ENCODE measurements at places on chromosomes 12 and 14.

DNA sequence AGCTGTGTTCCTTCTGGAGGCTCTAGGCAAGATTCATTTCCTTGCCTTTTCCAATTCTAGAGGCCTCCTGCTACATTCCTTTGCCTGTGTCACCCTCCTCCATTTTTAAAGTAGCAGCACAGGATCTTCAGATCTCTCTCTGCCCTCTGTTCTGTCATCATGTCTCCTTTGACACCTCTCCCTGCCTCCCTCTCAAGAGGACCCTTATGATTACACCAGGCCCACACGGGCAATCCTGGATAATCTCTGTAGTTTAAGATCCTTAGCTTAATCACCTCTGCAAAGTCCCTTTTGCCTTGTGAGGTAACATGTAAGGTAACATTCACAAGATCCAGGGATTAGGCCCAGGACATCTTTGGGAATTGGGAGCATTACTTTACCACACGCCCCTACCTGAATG is 155.2 kb downstream of the SYNE2 start:
- peak; percentile 79 for DNase-seq

DNA sequence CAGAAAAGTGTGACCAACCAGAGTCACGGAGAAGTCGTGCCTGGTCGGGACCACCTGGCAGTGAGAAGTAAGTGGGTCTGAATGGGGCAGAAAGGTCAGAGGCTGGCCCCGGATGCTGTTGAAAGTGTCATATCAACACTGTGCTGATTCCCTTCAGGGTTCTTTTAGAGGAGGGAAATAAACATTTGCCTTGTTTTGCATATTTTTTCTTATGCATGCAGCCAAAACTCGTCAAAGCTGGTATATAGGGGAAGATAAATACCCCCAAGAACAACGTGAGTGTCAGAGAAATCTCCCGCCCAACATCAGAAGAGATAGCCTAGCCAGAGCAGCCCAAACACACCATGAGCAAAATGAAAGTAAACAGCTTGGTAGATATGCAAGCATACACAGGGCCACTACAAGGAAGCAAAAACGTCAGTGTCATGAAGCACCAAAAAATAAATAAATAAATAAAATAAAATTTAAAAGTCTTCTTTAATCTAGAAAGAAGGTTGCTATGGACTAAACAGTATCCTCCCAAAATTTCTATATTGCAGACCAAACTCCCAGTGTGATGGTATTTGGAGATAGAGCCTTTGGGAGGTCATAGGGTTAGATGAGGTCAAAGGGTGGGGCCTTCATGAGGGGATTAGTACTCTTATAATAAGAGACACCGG is 22.1 kb downstream of the EIF5 start:
- DNase-seq = no peak

DNA sequence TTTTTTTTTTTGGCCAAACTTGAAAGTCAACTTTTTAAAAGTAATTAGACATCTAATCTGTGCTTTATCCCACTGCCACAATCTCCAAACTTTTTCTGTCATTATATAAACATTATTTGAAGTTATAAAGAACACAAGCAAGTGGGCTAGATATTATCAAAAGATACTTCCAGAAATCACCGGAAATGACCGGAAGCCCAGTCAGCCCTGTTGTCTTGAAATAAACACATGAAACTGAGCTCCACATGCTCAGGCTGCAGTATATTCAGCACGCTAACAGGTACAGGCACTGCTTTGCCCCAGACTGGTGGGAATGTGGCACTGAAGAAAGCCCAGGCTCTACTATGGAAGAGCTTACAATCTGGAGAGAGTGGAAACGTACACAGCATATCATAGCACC is 158.9 kb upstream of the PLEKHG7 start:
- DNase-seq = no peak

DNA sequence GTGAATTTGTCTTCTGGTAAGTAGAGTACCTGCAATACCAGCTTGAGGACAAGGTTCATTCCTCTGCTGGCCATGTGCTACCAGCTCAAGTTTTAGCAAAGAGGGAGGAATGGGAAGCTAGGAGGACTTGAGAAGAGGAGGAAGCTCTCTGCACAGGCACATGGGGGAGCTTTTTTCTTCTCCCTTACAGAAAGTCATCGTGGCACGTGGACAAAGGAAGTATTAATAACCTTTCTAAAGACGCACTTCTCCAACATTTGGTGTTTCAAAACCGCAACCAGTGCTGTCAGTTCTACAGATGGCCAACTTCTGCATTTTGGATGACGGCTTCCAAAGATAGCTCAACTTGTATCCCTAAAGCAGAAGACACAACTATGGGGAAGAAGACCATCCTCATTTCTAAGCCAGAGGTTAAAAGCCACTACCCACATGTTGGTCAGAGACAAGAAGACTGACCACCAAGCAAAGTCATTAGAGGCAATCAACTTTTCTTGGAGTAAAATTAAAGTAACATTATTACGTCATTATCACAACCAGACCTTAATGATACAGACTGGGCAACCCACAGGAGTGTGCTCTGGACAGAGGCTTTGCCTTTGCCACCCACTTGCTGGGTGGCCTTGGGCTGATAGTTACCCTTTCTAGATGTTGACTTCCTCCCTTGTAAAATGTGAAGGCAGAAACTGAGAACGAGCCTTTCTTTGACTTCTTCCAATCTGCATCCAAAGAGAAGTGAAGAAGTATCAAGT is 12.3 kb upstream of the TMED10 start:
- no peak for DNase-seq

Measured in NCI-H82 (cell line).